Mammary epithelial cell (primary cell): ENCODE measurements at places on chromosomes 5 and 9. TPM values are rescaled to one million over a fixed set of nuclear protein-coding genes. Genes with fewer than 3 reads are reported as not detected.

TXNDC8 gene
- not detected in 2 replicates for total RNA-seq

FOXD4L4 gene
- total RNA-seq, result 0.67 TPM

LOX gene
- total RNA-seq, result 28.0 TPM

CATSPER3 gene
- total RNA-seq, result not detected in 2 replicates

INSL4 gene
- total RNA-seq, result not detected

- no peak for DNase-seq
These were observed 113.9 kb downstream of the UGCG start for GRCh38 chr9:112010537-112010936.

DNA sequence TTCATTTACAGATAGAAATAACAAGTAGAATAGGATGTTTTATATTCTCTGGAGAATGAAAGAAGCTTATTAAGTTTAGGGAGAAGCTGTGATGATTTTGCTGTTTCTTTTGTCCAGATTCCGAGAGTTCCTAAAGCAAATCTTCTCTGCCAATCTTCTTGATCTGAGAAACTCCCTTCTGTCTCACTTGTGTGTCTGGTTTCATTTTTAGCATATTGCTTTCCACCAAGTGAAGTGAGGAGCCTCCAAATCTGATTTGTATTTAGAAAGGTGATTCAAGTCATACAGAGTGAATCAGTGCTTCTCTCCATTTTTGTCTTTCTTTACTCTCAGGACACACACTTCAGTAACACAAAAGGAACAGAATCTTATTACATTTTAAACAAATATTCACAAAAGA is 48.4 kb downstream of the STX17 start:
- no peak for DNase-seq

DNA sequence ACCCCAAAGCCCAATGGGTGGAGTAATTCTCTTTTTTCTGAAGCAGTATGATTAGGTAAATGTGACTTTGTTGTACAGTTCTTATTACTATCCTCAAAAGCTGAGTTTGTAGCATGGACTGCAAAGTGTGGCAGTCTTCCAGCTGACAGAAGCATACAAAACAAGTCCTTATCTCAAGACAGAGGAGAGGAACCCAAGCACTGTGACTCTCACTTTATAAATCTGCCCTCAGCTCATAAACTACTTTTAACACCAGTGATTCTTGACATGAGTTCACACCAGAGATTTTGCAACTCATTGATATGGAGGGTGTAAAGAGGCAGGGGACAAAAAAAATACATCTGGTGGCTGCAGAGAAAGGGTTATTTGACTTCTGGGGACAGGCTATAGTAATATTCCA is 251.6 kb downstream of the NTRK2 start:
- no peak for DNase-seq

GRCh38 chr9:116715751-116716150 is 28.6 kb downstream of the TRIM32 start:
- DNase-seq, result no peak

GRCh38 chr9:88829276-88829675 is 162.0 kb upstream of the S1PR3 start:
- peak; percentile 61 for DNase-seq

DNA sequence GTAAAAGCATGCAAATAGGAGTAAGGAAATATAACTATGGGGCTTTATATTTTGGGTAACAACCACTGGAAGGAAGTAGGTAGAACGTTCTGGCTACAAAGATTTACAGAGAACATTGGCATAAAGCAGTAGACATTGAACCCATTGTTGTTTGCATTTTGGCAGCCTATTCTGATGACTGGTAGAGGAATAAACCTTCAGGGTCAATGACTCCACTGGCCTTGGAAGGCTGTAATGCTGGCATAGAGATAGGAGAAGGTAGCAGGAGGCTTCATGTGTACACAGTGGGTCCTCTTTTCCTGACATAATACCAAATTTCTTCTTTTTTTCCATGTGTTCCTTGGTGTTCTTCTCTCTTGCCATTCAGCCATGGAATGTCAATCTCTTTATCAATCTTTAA is 462.8 kb upstream of the ZNF462 start:
- DNase-seq, result no peak

DNA sequence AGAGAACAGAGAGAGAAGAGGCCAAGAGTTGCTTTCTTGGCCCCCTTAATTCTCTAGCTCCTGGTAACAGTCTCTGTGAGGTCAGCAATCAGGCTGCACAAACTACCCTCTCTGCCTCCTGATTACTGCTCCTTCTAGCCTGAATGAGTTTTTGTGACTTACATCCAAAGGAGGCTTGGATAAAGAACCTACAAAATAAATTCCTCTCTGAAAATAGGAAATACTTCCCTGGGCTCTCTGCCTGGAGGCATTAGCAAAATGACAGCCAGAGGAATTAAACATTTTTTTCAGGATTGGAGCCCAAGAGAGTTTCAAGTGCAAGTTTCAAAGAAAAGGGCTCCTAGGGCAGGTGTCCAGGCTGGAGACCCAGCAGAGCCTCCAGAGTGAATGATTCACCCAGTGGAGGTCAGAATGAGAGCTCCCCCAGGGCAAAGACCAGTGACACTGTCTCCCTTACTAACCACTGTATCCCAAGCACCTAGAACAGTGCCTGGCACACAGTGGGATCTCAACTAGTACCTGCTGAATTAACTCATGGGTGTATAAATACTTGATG is 162.5 kb downstream of the SPOCK1 start:
- no peak for DNase-seq
